Activated CD8-positive, alpha-beta T cell treated with anti-CD3 and anti-CD28 coated beads, Interleukin-2, amount 10 ng/mL, durations not matched to agents 7 days and 5 days (primary cell): ENCODE measurements at places on chromosomes 13 and 19.

GRCh38 chr13:111286162-111286561 is 34.3 kb upstream of the TEX29 start:
- DNase-seq = no peak

GRCh38 chr19:47561440-47562057 is 11.4 kb downstream of the ZNF541 start:
- DNase-seq = no peak

DNA sequence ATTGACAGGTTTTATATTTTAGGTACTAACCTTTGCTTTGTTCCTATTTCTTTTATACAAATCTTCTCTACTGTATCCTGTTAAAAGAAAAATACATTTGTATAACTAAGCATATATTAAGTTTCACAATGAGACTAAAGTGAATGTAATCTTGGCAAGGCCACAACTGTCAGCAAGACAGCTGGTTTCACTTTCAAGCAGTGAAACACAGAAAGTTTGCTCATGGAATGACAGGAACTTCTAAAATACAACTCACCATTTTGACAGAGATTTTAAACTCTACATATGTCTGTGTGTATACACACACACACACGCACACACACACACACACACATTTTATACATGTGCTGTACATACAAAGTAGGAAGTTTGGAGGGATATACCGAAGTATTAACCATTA is 53.3 kb downstream of the PARP4 start:
- DNase-seq = no peak

DNA sequence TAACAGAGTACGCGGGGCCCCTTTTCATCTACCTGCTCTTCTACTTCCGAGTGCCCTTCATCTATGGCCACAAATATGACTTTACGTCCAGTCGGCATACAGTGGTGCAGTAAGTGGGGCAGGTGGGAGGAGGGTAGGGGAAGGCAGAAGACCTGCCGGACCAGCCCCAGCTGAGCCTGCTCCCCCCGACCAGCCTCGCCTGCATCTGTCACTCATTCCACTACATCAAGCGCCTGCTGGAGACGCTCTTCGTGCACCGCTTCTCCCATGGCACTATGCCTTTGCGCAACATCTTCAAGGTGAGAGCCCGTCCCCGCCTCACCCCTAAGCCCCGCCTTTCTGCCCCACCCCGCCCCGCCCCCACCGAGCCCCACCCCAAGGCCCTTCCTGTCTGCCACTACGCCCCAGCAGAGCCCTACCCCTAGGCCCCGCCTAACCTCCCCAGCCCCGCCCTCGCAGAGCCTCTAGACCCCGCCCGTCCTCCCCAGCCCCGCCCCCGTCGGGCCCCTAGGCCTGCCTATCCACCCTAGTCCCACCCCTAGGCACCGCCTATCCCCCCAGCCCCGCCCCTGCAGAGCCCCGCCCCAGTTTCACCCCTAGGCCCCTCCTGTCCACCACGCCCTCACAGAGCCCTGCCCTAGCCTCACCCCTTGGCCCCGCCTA is 7.7 kb downstream of the NDUFB7 start:
- peak; percentile 70 for DNase-seq

DNA sequence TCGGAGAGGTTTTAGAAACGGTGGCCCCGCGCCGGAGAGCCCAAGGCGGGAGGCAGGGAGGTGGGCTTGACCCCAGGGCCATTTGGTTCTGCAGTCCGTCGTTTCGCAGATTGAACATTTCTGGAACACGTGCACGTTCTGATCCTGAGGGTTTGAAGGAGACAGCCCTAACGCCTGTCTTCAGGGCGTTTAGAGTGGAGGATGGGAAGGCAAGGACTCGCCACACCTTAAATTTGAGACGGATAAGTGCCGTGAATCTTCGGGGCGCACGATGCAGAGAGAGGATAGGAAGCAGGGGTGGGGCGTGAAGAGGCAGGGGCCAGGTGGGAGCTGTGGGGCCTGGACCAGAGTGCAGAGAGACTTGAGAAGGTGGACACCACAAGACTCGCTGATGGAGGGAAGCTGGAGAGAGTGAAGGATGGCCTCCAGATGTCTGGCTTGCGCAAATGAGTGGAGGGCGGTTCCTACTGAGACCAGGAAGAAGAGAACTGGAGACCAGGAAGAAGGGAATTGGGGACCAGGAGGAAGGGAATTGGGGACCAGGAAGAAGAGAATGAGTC is 804 bp upstream of the MIER2 start:
- no peak for DNase-seq

DNA sequence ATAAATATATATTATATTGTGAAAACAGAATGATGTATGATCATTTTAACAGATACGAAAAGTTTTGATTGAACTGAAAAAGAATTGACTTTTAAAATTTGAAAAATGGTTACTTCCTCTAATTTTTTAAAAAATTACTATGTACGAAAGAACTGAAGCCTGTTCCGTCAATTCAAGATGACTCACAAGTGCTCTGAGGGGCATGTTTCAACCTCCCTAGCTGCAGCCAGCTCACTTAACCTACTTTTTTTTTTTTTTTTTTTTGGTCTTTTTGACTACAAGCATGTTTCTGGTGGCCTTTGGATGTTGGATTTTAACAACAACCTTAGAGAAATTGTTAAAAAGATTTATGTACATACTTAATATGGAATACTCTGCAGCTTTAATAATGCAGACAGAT is 1139.3 kb downstream of the DIAPH3 start:
- DNase-seq = no peak

DNA sequence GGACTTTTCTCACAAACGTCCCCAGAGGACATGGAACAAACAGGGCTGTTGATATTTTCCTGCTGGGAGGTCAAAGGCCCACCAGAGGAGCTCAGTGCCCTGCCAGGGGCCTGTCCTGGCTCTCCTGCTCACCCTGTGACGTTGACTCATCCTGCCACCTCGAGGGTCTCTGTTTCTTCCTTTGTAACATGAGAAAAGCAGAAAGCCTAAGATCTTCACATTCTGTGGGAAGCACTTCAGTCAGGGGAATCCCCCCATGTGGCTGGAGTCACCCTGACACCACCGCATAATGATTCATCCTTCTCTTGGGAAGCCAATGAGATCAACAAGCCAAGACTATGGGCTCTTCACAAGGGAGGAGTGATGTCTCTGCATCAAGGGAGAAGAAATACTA is 147.9 kb downstream of the KATNAL1 start:
- peak; percentile 46 for DNase-seq

- no peak for DNase-seq
These were observed 15.3 kb downstream of the TMEM38A start for GRCh38 chr19:16676101-16676798.

GRCh38 chr19:3987619-3988371 is 2.5 kb upstream of the EEF2 start:
- peak; percentile 94 for DNase-seq

GRCh38 chr13:52810011-52810410 is 38.4 kb downstream of the PCDH8 start:
- DNase-seq = no peak

DNA sequence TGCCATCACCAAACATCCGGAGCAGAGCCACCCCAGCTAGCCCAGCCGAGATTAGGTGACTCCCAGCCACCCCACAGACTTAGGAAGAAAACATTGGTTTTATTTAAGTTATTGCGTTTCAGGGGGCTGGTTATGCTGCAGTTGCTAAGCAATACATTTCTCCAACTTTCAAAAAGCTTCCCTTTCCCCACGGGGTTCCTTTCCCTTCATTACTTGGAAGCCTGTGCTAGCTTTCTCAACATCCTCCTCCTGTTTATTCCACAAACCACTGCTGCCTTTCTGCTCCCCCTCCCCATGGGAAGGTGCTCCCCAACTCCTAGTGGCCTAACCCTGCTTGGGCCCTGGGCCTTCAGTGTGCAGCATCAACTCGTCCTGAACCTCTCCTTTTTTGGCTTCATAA is 52.6 kb downstream of the CDADC1 start:
- DNase-seq = no peak

GRCh38 chr19:10520652-10521318 is 3.5 kb upstream of the S1PR5 start:
- DNase-seq = no peak

- DNase-seq = no peak
These were observed 10.3 kb upstream of the LEUTX start for GRCh38 chr19:39768334-39768733.

GRCh38 chr19:13962699-13963602 is 10.6 kb downstream of the DCAF15 start:
- DNase-seq = no peak

DNA sequence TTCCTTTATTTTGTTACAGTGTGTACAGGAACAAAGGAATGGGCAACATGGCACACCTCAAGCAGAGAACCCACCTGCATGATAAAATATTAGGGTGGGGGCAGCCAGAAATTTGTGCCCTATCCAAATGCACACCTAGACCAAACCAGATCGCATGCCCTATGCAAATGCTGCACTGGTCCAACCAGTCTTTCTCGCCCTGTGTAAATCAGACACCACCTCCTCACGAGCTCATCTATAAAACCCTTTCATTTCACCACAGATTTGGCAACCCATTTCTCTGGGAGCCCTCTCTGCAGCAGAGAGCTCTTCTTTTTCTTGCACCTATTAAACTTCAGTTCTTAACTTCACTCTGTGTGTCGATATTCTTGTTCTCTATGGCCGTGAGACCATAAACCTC is 1559.2 kb downstream of the SLITRK1 start:
- DNase-seq = no peak

DNA sequence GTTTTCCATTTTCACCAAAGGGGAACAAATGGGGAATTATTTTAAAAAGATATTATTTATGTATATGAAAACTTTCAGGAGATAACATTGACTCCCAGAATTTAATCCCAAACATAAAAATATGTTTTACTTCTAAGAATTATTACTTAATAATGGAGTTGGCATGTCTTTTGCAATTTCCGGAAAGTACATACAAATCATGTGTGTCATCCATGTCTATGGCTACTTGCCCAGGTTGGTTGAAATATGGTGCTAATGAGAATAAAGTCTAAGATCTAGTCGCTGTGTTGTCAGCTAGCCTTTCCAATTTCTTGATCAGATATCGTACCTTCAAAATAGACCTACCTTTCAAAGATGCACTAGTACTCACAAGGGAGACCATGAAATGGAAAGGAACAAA is 1003.2 kb upstream of the PCDH20 start:
- no peak for DNase-seq

- no peak for DNase-seq
These were observed 923.5 kb downstream of the UQCRFS1 start for GRCh38 chr19:28289295-28290063.

- peak; percentile 30 for DNase-seq
These were observed 14.1 kb upstream of the PCDH8 start for GRCh38 chr13:52862358-52863206.

GRCh38 chr19:35436477-35437405 is 11.3 kb upstream of the FFAR2 start:
- peak; percentile 55 for DNase-seq

- peak; percentile 66 for DNase-seq
These were observed 534 bp downstream of the STK24 start for GRCh38 chr13:98576200-98576945.
